Gastrocnemius medialis (tissue), 4 donors: ENCODE measurements at places on chromosomes 5 and 9. TPM values are rescaled to one million over a fixed set of nuclear protein-coding genes. Genes with fewer than 3 reads are reported as not detected.

DNA sequence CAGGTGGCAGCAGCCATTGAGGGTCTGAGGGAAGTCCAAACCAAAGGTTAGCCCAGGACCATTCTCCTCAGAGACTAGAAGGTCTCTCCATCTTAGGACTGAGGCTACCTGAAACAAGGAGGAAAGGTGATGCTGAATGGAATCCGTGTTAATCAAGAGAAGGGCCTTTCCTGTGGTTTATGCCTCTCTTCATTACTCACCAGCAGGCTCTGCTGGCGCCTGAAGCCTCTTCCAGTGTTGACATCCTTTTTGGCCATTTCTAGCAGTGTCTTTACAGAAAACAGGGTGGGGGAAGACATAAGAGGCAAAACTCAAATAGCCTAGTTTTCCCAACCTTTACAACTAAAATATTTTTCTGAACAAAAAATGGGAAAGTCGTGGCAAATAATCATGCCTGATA lies 98.0 kb downstream of the ENC1 start:
- no peak for DNase-seq
- no peak overlapping the region for H3K4me3 ChIP-seq
- no peaks in the 10 kb centered on the region for H3K27me3 ChIP-seq
- H3K4me1 ChIP-seq, result peaks cover 4% of the 10 kb centered on the region
- H3K27ac ChIP-seq, result no peak overlapping the region
- H3K36me3 ChIP-seq, result no peaks in the 10 kb centered on the region

- H3K36me3 ChIP-seq, result no peaks in the 10 kb centered on the region
- H3K4me1 ChIP-seq, result no peaks in the 10 kb centered on the region
- no peak for DNase-seq
- no peak overlapping the region for H3K4me3 ChIP-seq
- no peaks in the 10 kb centered on the region for H3K27me3 ChIP-seq
Measured at GRCh38 chr9:2228641-2229040, 213.5 kb downstream of the SMARCA2 start.

DNA sequence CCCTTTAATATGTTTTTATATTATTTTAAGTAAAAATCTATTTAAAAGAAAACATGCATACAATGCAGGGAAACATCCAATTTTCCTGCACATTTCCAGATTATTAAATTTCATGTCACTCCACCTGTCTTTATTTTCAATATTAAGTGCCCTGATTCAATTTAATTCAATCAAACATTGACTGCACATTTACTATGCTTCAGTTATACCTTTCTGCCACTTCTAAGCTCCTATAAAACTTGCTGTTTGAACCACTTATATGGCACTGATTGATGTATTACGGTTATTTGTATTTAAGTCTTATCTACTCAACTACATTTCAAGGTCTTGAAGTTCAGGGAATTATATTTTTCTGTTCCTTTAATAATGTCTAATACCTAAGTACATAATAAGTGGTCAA lies 198.0 kb downstream of the CAVIN4 start:
- no peaks in the 10 kb centered on the region for H3K27me3 ChIP-seq
- DNase-seq, result no peak
- H3K36me3 ChIP-seq, result no peaks in the 10 kb centered on the region
- H3K4me1 ChIP-seq, result no peaks in the 10 kb centered on the region
- no peak overlapping the region for H3K4me3 ChIP-seq

The PDE6A gene
- total RNA-seq, result not detected

The SCGB3A2 gene
- total RNA-seq, result not detected

- no peaks in the 10 kb centered on the region for H3K4me1 ChIP-seq
- DNase-seq, result no peak
- H3K27ac ChIP-seq, result no peak overlapping the region
- H3K27me3 ChIP-seq, result no peaks in the 10 kb centered on the region
Measured at GRCh38 chr5:151718646-151719045, 31.9 kb upstream of the SPARC start.

- H3K36me3 ChIP-seq, result no peaks in the 10 kb centered on the region
- H3K4me3 ChIP-seq, result no peak overlapping the region
- DNase-seq, result no peak
Measured at GRCh38 chr5:136076881-136077445, 48.2 kb downstream of the TGFBI start.

The PCDHB13 gene
- total RNA-seq, result 0.76 TPM

DNA sequence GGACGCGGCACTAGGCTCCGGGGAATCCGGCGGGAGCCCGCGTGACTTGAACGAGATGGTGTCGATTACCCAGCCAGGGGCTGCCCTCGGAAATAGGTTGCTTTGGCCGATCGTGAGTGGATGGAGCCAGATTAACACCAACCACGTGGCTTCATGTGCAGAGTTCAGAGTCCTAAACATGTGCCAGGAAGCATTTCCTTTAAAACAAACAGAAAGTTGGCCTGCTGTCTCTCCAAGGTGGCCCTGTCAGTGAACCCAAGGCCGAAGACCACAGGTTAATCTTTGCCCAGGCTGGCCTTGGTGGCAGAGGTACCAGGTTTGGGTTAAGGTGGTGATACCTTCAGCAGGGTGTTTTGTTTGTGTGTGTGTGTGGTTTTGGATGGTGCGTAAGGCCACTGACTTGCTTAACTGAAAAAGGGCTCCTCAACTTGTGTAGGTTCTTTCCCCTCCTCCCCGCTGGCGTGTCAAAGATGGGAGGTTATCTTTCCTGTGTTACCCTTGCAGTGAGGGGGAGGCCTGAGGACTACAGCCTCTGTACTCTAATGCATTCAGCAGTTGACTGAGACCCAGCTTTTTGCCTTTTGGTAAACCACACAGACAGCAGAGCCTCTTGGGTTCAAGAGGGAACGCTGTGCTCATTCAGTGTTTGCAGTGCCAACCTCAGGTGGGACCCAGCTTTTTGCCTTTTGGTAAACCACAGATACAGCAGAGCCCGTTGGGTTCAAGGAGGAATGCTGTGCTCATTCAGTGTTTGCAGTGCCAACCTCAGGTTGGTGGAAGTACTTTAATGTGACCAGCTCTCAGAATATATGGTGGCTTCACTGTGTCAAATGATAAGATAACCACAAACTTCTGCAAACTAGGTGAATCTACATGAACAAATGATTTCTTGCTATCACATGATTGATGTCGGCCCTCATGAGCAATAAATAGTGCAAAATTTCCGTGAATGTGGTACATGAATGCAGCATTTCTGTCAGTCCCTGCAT lies 1.4 kb downstream of the IQGAP2 start:
- H3K36me3 ChIP-seq, result no peaks in the 10 kb centered on the region
- no peak overlapping the region for H3K27ac ChIP-seq
- peak overlapping the region; percentile 63 for H3K4me3 ChIP-seq
- no peak for DNase-seq
- peaks cover 20% of the 10 kb centered on the region for H3K27me3 ChIP-seq
- H3K4me1 ChIP-seq, result peaks cover 8% of the 10 kb centered on the region

- H3K36me3 ChIP-seq, result no peaks in the 10 kb centered on the region
- H3K4me3 ChIP-seq, result no peak overlapping the region
- H3K4me1 ChIP-seq, result no peaks in the 10 kb centered on the region
- DNase-seq, result no peak
- no peaks in the 10 kb centered on the region for H3K27me3 ChIP-seq
Measured at GRCh38 chr5:166724284-166724683, 1567.2 kb upstream of the WWC1 start.

The TMEM171 gene
- 0.97 TPM for total RNA-seq

- no peaks in the 10 kb centered on the region for H3K36me3 ChIP-seq
- no peak overlapping the region for H3K27ac ChIP-seq
- DNase-seq, result no peak
- no peak overlapping the region for H3K4me3 ChIP-seq
Measured at GRCh38 chr5:133347039-133347438, 265.3 kb downstream of the FSTL4 start.

The NDST1 gene
- total RNA-seq, result 36.1 TPM

- H3K27me3 ChIP-seq, result no peaks in the 10 kb centered on the region
- no peak for DNase-seq
- peaks cover 11% of the 10 kb centered on the region for H3K4me1 ChIP-seq
- no peak overlapping the region for H3K27ac ChIP-seq
- H3K36me3 ChIP-seq, result no peaks in the 10 kb centered on the region
Measured at GRCh38 chr9:99475401-99476065, 253.5 kb downstream of the SEC61B start.

The PTGES gene
- total RNA-seq, result 1.2 TPM

The FRRS1L gene
- total RNA-seq, result not detected

DNA sequence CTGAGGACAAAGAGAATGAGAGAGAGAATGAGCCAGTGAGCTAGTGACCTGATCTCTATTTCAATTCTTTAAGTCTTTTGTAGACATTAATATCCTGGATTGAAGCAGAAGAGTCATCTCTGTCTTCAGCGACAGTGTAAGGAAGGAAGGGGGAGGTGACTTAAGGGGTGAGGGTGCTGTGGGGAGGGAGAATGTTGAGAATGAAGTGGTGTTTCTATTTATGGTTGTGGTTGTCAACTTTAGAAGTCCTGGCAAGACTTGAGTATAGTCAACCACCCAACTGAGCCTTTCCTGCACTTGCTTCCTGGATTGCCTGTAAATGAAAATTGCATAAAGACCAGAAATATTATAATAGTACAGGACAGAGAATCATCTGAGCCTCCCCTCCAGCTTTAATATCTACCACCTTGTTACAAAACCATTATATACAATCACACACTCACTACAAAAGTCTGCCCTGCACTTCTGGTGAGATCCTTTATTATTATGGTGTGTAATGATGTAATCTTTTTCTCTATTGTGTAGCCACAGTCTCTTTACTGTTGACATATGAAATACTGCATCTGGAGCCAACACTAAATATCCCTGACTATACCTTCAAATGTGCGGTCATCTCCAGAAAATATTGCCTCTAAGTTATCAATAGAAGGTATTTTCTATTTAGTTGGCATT lies 91.7 kb downstream of the NTRK2 start:
- no peak for DNase-seq
- H3K4me1 ChIP-seq, result no peaks in the 10 kb centered on the region
- H3K27me3 ChIP-seq, result no peaks in the 10 kb centered on the region
- H3K4me3 ChIP-seq, result no peak overlapping the region

DNA sequence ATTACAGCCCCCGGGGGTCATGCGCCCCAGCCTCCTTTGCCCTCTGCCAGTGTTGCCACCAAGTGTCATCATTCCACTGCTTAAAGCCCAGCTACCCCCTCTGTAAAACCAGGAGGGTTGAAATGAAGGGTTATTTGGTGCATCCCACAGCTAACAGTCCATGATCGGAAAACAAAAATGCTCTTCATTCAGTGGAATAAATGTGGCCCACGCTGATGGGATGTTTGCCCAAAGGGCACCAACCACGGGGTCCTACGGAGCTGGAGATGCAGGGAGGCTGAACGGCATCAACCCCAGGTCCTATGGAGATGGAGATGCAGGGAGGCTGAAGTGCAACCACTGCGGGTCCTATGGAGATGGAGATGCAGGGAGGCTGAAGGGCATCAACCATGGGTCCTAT lies 218.5 kb upstream of the IRX1 start:
- no peak overlapping the region for H3K27ac ChIP-seq
- DNase-seq, result no peak
- H3K4me1 ChIP-seq, result no peaks in the 10 kb centered on the region

DNA sequence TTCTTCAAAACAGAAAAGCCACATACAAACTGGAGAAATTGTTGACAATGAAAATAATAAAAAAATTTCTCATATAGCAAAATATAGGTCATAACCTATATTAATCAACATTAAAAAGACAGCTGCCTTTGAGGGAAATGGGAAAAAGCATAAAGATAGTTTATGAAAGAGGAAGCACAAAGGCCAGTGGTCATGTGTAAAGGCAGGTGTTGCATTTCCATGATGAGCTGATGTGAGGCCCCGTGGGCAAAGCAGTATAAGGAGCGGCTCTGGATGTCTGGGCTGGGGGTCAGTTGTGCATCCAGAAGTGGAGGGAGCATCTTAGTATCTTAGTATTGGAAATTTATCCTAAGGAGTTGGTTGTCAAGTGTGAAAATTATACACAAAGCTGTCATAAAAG lies 18.3 kb downstream of the NDUFS6 start:
- peaks cover 2% of the 10 kb centered on the region for H3K36me3 ChIP-seq
- DNase-seq, result no peak
- H3K27me3 ChIP-seq, result no peaks in the 10 kb centered on the region
- no peaks in the 10 kb centered on the region for H3K4me1 ChIP-seq

The NUTM2F gene
- total RNA-seq, result not detected

The STXBP1 gene
- 10.9 TPM for total RNA-seq

DNA sequence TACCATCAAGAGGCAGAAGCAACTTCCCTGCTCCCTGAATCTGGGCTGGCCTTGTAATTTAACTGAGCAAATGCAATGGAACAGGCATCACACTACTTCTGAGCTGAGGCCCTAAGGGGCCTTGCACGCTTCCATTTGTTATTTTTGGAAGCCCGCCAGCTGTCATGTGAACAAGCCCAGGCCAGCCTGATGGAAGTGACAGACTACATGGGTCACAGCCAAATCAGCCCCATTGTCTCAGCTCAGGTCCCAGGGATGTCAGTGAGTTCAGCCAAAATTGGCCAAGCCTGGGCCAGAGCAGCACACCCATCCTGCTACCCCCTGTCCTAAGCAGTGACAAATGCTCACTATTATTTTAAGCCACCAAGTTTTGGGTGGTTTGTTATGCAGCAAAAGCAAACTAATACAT lies 72.8 kb downstream of the PRRT1B start:
- H3K36me3 ChIP-seq, result peaks cover 83% of the 10 kb centered on the region
- H3K27me3 ChIP-seq, result no peaks in the 10 kb centered on the region
- peak; percentile 34 for DNase-seq
- H3K27ac ChIP-seq, result peak overlapping the region; percentile 43
- H3K4me1 ChIP-seq, result no peaks in the 10 kb centered on the region
